Activated CD8-positive, alpha-beta T cell treated with anti-CD3 and anti-CD28 coated beads for 36 hours (primary cell): ENCODE measurements at places on chromosomes 12 and 14.

DNA sequence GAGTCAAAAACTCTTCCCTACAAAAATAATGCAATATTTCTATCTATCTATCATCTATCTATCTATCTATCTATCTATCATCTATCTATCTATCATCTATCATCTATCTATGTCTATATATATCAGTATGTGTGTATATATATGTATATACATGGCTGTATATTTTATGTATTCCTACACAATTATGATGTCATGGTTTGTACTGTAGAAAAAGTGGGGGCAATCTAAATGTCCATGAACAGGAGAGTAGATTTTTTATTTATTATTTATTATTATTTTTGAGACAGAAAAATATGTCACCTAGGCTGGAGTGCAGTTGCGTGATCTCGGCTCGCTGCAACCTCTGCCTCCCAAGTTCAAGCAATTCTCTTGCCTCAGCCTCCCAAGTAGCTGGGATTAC is 45.6 kb upstream of the BICD1 start:
- DNase-seq: no peak

DNA sequence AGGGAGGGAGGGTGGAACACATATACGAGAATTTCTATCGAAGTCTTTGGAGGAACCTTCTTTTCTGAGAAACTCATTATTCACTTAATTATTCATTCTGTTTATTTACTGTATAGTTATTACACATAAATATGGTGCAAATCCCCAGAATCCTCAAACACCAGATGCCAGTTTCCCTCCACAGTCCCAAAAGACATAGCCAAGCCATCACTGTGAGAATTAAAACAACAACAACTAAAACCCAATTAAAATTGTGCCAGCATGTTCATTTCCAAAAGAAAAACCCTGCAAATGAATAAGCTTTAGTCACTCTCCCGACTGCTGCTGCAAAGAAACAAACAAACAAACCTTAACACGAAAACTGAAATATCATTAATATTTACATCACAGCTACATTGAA is 173.5 kb downstream of the EFCAB11 start:
- DNase-seq: no peak

DNA sequence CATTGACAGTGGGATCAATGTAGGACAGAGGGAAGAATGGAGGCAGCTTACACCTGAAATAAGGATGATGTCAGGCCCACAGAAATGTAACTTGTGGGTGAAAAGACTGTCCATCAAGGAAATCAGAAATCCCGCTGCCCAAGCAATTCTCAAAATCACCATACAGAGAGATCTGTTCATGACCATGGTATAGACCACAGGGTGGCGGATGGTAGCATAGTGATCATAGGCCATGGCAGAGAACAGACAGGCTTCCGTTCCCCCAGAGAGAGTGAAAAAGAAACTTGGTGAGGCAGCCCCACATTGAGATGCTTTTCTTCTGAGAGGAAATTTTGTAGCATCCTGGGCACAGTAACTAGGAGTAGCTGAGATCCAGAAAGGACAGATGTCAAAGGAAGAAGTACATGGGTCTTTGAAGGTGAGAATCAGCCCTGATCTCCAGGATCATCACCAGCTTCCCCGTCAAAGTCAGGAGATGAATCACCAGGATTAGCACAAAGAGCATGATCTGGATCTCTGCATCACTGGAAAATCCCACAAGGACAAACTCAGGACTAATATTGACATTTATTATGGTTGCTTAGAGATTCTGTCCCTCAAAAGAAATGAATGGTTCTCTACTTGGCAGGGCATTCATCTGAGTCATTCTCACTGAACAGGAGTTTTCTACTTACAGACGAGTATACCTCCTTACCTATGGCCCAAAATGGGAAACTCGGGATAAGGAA is 5.5 kb upstream of the ZNF641 start:
- DNase-seq: no peak

GRCh38 chr12:54970741-54971140 is 13.8 kb downstream of the TESPA1 start:
- no peak for DNase-seq

DNA sequence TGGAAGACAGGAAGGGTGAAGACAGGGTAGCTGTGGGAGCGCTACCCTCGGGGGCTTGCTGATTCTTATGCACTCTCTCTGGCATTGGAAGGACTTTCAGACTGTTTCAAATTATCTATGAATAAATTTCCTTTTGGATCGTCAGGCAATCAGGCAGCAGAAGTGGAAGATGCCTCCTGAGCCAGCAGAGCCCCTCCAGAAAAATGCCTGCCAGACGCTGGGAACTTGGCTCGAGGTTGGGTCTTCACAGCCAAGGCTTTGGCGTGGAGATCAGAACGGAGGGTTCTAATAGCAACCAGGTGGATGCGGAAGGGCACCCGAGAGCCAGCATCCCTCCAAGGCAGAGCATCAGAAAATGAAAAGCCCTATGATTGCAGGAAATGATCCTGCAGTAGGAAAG is 119.2 kb upstream of the RFLNA start:
- no peak for DNase-seq
